T-cell (primary cell): ENCODE measurements at places on chromosomes 16 and 17.

DNA sequence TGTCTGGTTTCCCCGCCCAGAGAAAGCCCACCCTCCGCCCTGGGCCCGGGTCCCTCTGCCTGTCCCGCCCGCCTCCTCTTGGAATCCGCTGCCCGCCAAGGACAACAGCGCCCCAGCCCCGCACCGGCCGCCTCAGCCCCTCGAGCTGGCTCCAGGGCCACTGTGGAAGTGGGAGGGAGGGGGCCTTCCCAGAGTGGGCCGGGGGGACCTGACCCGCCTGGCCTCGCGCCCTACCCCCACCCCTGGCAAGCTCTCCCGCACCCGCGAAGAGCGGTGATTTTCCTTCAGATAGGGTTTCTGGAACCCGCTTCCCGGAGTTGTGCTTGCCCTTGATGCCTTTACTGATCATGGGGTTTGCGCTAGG, 2.3 kb upstream of the CBX8 start:
- H3K4me3 ChIP-seq = peak overlapping the region; percentile 35
- H3K36me3 ChIP-seq = peaks cover 3% of the 10 kb centered on the region
- DNase-seq = no peak
- peaks cover 39% of the 10 kb centered on the region for H3K4me1 ChIP-seq

DNA sequence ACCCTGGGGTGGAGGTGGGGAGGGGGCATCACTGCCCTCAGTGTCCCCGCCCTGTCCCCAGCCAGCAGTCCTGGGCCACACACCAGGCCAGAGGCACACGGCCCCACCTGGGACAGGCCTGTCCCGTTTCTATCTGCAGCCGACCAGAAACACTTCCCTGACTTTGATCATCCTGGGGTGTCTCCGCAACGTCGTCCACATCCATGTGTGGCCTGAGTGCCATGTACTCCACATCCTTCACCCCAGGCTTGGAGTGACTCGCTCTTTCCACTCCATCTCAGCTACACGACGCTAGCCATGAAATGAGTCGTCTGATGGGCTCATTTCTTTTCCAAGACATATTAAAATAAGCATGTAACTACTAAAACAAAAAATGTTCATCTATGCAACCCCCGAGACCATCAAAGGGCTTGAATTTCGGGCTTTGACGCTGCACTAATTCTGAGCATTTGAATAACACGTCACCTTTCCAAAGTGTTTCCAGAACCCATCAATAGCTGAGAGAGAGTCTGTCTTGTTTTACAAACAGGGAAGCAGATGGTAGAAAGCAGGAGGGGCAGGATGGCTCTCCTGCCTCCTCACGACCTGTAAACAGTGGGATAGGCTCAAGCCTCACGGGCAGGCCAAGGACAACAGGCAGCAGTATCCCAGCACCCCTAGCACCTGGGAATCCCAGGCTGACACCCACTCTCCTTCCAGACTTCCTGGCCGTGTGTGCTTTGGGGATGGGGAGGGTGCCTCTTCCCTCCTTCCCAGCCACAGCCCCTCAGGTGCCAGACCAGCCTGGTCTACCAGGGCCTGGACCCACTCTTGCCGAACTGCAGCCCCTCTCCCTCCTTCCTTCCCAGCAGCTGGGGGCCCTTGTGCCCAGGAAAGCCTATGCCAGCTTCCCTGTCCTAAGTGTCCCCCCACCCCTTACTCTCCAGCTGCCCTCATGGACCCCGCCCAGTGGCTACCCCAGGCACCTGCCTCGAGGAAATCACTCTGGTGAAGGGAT, 20.0 kb upstream of the RASD1 start:
- no peaks in the 10 kb centered on the region for H3K27me3 ChIP-seq
- H3K27ac ChIP-seq = no peak overlapping the region
- H3K4me1 ChIP-seq = no peaks in the 10 kb centered on the region
- H3K4me3 ChIP-seq = no peak overlapping the region

GRCh38 chr17:17603178-17603894, 11.8 kb upstream of the PEMT start:
- no peaks in the 10 kb centered on the region for H3K27me3 ChIP-seq
- no peaks in the 10 kb centered on the region for H3K36me3 ChIP-seq
- H3K4me1 ChIP-seq = no peaks in the 10 kb centered on the region
- no peak overlapping the region for H3K4me3 ChIP-seq
- no peak overlapping the region for H3K27ac ChIP-seq

GRCh38 chr16:59907611-59908010, 1173.5 kb upstream of the GOT2 start:
- no peak overlapping the region for H3K27ac ChIP-seq
- no peak overlapping the region for H3K4me3 ChIP-seq

DNA sequence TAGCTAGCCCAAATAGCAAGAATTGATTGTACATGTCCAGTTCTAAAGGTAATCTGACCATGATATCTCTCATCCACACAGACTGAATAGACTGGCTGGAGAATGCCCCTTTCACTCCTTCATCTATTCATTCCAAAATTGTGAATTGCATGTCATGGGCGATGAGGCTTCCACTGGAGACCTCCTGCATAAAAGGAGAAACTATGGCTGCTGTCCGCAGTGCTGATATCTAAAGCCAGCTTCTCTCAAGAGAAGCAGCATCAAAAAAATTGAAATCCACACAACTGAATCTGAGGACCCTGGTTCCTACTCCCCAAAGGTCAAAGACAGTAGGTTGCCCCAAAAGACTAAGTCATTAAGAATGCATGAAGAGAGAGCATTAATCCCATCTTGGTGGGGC, 7.9 kb upstream of the SCNN1G start:
- peaks cover 34% of the 10 kb centered on the region for H3K27me3 ChIP-seq
- no peak overlapping the region for H3K4me3 ChIP-seq
- DNase-seq = no peak
- H3K36me3 ChIP-seq = no peaks in the 10 kb centered on the region
